ENCODE measurements at places on chromosomes 2 and 18.

DNA sequence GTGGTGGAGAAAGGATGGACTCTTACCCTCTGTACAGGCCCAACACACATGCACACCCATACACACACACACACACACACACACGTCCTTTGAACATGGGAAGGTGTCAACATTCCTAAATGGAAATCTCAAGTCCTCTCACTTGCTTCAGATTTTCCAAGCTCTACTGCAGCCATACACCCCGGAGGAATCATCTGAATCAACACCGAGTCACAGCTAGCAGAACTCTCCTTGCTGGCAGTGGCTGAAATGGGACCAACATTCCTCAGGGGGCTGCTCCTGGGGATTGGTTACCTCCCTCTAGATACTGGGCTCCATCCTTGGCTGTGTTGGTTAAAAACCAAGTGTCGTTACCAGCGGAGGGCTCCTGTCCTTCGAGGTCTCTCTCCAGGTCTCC lies 112.7 kb downstream of the BCL11A start:
- no peak for DNase-seq

GRCh38 chr2:240457223-240458043 lies 22.0 kb downstream of the GPC1 start:
- no peak for DNase-seq

DNA sequence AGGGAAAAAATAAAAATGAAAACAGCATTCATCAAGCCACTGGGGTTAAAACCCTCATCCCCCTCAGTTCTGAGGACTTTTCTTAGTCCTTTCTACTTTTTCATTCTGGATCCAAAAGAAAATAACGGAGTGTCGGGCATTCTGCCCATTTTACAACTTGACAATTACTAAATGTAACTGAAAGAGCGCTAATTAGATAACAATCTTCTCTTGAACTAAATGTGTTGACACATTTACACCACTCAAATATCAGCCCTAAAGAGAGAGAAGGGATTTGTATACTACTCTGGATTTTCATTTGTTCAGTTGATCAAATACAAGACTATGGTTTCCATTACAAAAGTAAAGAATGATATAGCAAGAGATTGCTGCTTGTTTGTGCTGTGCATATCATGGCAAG lies 27.5 kb downstream of the ABCA12 start:
- DNase-seq, result no peak

- DNase-seq, result no peak
Measured at GRCh38 chr18:56574861-56575260, 63.5 kb downstream of the TXNL1 start.

- no peak for DNase-seq
Measured at GRCh38 chr18:35183886-35184285, 56.9 kb upstream of the ZNF397 start.

DNA sequence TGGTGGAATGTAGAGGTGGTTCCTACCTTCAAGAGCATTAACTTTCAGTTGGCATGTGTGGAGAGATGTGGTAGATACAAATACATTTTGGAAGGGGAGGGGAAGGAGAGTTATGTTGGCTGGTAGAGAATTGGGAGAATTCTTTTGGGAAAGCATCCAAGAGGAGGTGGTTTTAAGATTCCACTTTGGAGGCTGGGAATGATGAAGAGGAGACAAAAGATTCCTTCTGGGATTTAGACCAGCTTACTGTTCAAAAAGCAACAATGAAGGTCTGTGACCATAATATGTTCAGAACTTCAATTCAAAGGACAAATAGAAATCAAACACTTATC lies 120.8 kb upstream of the FOSL2 start:
- no peak for DNase-seq

GRCh38 chr18:3246635-3247239 lies 864 bp upstream of the MYL12A start:
- peak; percentile 28 for DNase-seq

GRCh38 chr2:241546771-241547498 lies 11.6 kb upstream of the BOK start:
- peak; percentile 36 for DNase-seq

- DNase-seq, result no peak
Measured at GRCh38 chr2:199933466-199933865, 21.8 kb downstream of the TYW5 start.

DNA sequence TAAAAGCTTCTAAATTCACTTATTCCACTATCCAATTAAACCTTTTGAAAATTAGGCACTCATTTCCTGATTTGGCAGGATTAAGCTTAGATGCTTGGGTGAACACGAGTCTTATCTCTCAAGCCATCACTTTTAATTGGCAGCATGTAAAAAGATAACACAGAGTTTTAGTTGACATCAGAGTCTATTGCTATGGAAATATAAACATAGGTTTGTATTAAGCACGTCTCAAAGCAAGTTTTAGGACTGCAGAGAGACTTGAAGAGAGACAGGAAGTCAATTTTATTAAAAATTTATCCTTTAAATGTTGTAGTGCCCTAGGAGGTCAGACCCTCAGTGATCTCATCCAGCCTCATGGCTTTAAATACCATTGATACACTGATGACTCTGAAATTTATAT lies 5.6 kb downstream of the RBKS start:
- DNase-seq, result no peak

DNA sequence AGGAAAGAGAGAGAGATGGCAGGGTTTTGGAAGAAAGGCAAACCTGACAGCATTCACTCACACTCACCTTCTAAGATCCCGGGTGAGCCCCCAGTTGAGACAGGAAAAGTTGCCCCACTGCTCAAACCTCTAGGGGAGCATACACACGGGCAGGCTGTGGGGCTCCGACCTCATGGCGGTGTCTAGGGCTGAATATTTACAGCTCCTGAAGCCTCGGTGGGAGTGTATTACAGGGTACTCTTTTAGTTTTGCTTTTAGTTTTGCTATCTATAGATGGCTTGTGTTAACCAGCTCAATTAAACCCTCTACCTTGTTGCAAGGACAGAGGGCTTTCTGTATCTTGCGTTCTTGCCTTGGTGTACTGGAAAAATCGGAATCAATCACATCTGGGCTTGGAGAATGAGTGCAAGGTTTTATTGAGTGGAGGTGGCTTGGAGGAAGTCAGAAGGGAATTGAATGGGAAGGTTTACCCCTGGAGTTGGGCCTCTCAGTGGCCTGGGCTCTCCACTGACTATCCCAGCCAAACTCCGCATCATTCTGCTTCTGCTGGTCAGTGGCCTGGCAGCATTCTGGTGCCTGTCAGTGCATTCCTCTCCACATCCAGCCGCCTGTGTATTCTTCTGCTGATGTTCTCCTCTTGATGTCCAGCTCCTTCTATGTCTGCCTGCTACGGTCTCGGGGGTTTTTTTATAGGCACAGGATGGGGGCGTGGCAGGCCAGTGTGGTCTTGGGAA lies 10.1 kb upstream of the IFIH1 start:
- DNase-seq, result no peak

GRCh38 chr2:24007693-24008092 lies 2.2 kb upstream of the MFSD2B start:
- no peak for DNase-seq

DNA sequence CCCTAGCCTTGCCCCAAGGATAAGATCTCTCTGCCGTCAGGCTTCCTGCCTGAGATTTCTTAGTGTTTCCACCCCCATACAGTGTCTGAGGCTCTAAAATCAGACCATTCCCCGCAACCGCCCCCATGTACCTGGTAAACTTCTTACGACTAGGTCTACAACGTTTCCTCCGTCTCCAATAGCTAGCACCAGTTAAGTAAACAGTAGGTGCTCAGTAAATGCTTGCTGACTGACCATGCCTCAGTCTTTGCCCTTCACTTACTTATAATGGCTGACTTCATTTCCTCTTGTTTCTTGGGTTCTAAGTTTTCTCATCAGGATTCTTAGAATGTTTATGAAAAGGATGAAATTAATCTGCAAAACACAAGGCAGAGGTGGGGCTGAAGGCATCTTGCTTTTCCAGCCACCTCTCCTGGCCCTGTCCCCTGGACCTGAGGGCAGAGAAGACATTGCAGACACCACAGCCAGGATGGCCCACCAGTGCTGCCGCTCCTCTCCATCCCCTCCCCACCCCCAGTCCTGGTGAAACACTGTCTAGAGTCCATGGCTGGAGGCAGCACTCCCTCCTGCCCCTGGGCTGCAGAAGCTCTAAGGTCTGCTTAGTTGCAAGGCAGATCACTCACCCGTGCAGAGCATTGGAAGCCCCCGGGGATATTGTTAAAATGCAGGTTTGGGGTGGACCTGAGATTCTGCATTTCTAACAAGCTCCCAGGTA lies 16.9 kb downstream of the TMEM37 start:
- DNase-seq, result no peak

GRCh38 chr2:88919087-88919738 lies 227.7 kb downstream of the RPIA start:
- peak; percentile 24 for DNase-seq

DNA sequence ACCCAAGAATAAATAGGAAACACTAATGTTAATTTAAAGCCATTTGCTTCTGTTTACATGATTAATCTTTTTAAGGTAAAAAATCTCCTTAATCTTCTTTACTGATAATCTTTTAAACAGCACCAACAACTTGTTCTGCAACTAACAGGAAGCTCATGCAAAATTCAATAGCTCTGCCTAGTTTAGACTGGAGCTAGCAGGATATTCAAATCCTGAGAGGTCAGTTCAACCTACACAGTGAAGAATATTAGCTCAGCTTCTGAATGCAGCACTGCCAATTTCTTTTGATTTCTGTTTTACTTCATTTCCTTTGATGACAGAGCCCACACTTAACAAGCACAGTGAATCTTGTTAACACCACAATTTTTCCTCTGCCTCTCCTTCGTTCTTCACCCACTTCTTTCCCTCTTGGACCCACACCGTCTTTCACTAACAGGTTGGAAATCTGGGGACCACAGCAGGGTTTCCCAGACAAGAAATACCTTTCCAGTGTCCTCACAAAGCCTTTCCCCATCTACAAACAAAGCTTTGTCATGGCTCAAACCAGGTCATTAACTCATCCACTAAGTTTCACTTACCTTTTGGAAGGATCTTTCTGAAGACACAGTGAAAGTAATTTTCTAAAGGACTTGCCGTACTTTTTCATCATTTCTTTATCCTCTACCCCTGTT lies 109.8 kb downstream of the STK39 start:
- no peak for DNase-seq

DNA sequence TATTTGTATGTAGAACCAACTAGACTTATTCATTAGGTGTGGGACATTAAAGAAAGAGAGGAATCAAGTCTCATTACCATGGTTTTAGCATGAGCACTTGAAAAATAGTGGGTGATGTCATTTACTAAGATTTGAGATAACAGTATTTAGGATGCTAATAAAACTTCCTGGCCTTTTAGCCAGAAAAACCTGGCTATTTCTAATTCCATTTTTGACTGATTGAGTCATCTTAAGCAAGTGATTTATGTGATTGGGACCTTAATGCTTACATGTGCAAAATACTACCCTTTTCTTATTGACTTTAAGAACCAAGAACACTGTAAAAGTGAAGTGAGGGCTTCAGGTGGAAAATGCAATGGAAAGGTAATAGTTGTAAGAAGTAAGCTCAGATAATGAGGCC lies 196.8 kb upstream of the SESTD1 start:
- no peak for DNase-seq

GRCh38 chr2:170022692-170023091 lies 155.3 kb upstream of the MYO3B start:
- DNase-seq, result no peak

DNA sequence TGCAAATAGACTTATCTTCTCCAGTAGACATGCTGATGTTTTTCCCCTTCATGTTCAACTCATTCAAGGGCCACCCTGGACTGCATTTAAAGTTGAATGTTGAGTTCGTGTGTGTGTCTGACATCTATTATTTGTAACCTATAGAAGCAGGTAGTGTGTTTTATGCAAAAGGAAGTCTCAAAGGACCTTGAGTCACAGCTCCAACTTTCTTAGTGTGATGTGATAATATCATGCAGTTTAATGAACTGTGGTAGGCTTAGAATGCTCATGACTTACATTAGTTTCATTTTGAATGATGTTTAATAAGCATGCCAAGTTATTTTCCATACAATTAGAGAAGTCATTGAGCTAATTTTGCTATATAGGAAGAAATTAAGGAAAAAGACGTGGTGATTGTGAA lies 67.9 kb downstream of the CERS6 start:
- DNase-seq, result no peak

DNA sequence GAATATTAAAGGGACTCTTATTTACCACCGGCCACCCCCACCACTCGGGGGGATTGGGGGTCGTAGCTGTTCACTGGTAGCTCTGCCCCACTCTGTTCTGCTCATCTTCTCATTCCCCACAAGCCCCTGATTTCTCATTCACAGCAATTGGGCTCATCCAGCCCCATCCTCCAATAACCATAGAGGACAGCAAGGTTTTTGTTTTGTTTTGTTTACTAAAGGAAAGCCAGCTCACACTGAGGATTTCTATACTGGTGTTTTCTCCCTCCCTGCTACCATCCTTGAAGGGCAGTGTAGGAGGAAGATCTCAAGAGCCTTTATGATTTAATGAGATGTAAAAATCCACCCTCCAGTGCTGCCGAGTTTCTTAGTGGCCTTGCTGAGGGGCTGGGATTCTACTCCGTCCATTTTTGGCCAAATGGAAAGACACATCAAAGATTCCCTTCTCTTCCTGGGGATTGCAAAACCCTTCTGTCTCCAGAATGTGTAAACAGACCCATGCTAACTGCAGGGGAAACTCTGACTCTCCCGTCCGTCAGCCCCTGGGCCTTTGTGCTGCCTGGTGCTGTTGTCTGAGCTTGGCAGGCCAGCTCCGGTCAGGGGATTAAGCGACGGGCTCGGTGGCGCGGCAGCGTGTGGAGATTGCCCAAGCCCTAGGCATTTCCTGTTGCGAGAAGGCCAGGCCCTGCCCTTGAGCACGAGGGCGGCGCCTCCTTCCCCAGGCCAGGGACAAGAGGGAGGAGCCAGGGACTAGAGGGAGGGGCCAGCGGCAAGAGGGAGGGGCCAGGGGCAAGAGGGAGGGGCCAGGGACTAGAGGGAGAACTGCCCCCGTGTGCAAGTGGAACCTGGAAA lies 165.0 kb downstream of the ANTXR1 start:
- DNase-seq, result peak; percentile 96

GRCh38 chr2:1654696-1655374 lies 89.5 kb downstream of the PXDN start:
- DNase-seq, result no peak

DNA sequence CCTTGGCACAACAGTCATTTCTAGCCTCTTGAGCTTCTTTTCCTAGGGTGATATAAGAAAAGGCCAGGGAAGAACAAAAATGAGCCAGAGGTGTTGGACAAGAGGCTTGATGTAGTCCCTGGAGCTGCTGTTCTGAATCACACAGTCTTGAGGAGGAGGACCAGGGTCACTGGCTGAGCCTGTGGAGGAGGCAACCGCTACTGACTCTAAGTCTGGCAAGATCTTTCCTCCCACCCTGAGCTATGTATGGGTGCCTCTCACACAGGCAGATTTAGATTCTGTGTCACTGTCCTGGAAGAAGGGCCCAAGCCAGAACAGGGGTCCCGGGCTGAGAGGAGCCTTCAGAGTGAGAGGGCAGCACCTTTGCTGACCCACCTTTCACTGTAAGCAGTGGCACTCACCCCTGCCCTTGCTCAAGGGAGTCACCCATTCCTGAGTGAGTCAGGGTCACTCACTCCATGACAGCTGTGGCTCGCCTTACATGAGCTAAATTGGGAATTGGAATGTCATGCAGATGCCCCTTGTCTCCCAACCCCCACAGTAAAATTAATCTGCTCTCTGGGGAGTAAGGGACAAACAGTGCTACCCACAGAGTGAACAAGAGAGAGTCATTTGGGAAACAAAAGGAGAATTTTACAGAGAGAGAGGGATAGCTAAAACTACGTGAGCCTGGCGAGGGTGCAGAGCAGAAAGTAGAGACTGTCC lies at the start of gene TRIM54:
Gene TRIM54, plus strand, starts transcription at position 575 of the 705 bp plus-strand sequence. CDS start 303 bp downstream, outside the sequence.
- DNase-seq, result no peak
